Activated CD8-positive, alpha-beta memory T cell treated with anti-CD3 and anti-CD28 coated beads, Interleukin-2, amount 50 U/mL, for 48 hours (primary cell): ENCODE measurements at places on chromosomes 7 and 10.

GRCh38 chr10:9845075-9845474, 1172.6 kb upstream of the CELF2 start:
- DNase-seq: no peak

DNA sequence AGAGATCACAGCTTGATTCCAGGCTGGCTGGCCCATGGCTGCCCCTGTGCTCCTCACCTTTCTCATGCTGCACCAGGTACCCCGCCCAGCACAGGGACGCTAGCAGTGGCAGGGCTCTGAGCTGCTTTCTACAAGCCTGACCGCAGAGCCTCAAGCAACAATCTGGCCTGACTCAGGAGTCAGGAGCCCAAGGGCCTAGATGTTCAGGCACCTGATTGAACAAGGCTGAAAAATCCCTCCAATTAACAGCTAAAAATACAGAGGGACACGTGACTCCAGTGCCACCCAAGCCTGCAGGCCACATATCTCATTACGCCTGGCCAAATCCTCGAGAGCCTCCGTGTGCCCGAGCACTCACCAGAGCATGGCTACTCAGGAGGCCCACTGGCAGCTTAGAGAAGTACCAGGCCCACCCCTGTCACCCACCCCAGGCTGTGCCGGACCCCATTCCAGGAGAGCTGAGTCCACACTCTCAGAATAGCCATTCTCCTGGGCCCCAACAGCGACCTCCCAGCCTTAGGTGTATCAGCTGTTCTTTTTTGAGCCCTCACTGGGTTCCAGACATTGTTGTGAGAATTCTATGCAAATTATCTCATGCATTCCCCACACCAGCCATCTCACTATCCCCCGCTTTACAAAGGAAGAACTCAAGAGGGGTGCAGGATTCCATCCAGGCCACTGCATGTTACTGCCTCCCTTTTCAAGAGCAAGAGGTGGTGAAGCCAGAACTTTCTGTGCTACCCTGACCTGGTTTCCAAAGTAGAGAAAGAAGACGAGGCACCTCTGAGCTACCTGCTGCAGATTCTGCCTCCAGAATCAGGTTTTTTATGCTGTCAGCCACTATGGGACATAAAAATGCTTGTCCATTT, 98.3 kb downstream of the COL13A1 start:
- DNase-seq: no peak

GRCh38 chr10:44733501-44734488, 177.3 kb upstream of the TMEM72 start:
- DNase-seq: no peak

DNA sequence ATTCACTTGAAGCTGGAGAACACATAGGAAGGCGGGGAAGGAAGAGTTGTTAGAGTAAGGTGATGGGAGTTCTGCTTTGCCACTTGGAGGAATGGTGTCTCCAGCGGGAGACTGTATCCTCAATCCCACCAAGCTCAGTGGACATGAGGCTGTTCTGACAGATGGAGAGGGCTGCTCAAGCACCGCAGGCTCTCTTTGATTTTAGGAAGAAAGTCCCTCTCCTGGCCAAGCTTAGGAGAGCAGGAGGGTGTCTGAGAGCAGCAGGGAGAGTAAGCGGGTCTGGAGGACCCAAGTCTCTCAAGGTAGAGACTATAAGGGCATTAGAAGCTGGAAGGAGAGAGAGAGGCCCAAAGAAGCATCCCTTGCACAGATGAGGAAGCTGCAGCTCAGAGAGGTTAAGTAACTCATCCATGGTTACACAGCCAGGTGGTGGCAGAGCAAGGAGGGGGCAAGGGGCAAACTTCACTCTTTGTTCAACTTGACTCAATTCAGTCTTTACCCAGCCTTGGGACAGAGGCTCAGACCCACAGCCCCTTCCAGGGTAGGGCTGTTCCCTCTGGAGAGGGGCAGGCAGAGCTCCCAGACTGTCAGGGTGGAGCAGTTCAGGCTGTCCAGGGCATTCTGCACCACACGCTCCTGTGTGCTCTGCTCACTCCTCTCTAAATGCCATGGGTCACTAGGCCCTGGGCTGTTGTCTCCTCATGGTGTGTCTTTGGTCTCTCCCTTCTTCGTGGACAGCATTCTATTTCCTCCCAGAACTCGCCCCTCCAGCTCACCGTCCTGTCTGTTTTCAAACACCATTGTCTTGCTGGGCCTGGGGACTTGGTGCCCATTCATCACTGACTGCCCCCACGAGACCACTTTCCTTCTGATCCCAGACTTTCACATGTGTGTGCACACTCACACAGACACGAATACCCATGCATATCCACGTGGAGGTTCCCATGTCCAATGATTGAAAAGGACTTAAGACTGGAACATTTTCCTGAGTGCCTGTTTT, 8.9 kb downstream of the CHAT start:
- DNase-seq: no peak

DNA sequence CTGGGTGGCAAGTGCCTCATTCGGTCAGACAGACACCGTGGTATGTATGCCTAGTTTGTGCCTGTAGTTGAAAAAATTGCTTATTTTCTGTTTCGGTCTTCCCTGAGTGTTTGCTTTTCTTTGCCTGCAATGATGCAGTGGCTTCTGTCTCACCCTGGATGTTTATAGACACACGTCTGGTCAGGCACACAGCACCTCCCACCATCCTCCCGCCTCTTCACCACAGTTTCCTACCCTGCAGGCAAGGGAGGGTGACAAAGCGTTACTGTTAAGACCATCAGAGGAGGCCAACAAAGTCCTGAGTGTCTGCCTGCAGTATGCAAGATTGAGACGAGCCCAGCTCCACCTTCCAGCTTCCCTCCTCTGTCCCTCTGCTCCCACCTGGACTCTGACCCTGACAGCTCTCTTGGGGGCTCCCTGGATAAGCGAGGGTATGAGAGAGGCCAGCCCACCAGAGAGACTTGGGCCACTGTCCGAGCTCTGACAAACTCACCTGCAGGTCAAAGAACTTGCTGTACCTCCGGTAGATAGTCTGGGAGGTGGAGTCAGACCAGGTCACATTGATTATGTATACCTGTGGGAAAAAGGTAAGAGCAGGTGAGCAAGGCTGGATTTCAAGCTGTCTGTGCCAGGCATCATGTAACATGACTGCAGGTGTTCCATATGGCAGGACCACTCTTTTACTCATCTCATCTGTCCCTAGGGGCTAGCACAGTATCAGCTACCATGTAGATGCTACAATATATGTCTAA, 54.4 kb downstream of the SH3PXD2A start:
- DNase-seq: peak; percentile 59

GRCh38 chr10:11270135-11270857, 252.6 kb downstream of the CELF2 start:
- peak; percentile 87 for DNase-seq

DNA sequence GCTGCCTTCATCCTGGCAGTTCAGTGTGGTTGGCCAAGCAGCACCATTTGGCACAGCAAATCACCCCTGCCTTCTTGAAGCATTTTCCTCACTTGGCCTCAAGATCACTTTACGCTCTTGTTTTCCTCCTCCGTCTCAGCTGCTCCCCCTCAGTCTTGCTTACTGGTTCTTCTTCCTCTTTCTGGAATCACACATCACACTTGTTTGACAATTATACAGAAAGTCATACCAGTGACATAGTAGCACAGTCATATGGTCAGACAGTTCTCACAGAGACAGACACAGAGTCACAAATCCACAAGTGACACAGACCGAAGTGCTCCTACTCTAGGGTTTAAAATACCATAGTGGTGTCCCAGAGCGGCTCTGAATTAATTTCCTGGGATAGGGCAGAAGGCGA, 43.8 kb upstream of the ARL4A start:
- DNase-seq: no peak

DNA sequence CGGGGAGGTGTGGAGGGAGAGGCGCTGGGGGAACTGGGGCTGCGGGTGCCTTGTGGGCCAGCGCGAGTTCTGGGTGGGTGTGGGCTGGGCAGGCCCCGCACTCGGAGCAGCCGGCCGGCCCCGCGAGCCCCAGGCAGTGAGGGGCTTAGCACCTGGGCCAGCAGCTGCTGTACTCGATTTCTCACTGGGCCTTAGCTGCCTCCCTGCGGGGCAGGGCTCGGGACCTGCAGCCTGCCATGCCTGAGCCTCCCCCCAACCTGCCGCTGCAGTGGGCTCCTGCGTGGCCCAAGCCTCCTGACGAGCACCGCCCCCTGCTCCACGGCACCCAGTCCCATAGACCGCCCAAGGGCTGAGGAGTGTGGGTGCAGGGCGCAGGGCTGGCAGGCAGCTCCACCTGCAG, 116.3 kb downstream of the CFTR start:
- no peak for DNase-seq

DNA sequence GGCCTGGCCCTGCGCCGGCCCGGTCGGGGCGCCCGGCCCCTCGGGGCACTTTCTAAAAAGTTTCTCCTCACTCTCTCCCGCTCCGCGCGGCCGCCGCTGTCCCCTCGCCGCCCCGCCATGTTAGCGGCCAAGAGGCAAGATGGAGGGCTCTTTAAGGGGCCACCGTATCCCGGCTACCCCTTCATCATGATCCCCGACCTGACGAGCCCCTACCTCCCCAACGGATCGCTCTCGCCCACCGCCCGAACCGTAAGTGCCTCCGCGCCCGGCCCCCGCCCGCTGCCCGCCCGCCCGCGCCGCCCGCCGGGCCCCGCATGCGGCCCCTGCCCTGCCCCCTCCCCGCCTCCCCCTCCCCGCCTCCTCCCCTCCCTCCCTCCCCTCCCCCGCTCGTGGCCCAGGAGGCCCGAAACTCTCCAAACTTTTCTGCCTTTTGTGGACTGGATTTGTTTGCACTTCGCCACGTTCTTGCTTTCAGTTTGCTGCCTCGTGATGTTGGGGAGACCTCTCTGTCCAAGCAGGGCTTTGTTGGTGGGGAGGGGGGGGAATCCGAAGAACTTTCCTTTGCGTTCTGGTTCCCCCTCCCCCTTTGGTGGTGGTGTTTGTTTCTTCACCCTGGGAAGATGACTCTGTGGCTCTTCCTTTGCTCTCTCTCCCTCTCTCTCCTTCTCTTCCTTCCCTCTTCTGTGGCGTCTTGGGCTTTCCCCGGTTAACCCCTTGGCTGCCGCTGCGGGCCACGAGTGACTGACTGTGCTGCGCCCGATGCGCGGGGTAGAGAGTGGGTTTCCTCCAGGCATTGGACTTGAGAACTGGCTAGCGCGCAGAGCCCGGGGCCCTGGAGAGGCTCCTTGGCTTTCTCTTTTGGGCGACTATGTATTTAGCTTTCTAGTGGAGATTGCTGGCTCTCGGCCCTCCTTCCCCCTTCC, 1.6 kb downstream of the TCF7L2 start:
- peak; percentile 67 for DNase-seq

GRCh38 chr10:128875030-128875744, 591.9 kb upstream of the MGMT start:
- DNase-seq: no peak

DNA sequence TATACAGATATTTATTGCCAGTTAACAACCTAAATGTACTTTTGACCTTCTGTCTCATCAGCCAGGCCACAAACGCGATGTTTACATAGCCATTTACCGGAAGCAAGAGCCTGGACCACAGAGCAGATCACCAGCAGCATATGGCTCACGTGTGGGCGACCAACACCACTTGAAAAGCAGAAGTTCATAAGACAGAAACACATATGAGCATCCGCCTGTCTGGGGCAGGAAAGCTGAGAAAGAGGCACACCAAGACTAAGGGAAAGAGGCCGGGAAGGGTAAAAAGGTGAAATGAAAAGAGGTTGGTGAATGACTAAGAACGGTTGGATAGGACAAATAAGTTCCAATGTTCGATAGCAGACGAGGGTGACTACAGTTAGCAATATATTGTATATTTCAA, 1.3 kb downstream of the ABCB1 start:
- DNase-seq: peak; percentile 59

GRCh38 chr7:8236780-8237407, 25.1 kb downstream of the ICA1 start:
- DNase-seq: no peak

DNA sequence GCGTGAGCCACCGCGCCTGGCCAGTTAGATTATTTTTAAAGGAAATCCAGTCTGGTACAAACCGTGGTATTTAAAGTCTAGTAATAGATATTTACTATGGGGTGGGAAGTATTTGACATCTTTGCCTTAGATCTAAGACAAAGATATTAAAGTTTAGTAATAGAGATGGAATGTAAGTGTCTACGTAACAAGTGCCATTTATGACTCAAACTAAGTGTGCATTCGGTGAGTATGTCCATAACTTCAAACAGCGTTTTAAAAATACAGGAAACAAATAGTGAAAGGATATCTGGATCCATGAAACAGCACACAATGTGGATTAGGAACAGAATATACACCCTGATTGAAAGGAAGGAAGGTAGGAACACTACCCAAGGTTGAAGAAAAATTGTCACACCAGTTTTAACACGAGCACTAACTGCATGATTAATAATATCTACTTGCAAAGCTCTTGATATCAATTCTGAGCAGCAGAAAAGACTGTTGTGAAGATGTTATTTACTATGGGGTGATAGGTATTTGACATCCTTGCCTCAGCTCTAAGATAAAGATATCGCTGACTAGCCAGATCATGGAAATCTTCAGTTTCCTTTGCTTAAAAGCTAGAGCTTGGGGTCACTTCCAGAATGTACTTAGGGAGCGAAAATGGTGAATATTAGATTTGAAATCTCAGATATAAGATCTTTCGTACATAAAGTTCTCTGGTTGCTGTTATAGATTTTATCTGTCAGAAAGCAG, 48.7 kb downstream of the EPC1 start:
- no peak for DNase-seq

GRCh38 chr7:13639396-13639795, 350.1 kb downstream of the ETV1 start:
- no peak for DNase-seq

- no peak for DNase-seq
Measured at GRCh38 chr7:28778786-28779185, 179.3 kb downstream of the TRIL start.

GRCh38 chr10:59470570-59470969, 108.2 kb upstream of the FAM13C start:
- no peak for DNase-seq

GRCh38 chr7:1530946-1531262, 402 bp downstream of the MAFK start:
- no peak for DNase-seq

- DNase-seq: no peak
Measured at GRCh38 chr10:27345455-27345920, 104.9 kb upstream of the ACBD5 start.

DNA sequence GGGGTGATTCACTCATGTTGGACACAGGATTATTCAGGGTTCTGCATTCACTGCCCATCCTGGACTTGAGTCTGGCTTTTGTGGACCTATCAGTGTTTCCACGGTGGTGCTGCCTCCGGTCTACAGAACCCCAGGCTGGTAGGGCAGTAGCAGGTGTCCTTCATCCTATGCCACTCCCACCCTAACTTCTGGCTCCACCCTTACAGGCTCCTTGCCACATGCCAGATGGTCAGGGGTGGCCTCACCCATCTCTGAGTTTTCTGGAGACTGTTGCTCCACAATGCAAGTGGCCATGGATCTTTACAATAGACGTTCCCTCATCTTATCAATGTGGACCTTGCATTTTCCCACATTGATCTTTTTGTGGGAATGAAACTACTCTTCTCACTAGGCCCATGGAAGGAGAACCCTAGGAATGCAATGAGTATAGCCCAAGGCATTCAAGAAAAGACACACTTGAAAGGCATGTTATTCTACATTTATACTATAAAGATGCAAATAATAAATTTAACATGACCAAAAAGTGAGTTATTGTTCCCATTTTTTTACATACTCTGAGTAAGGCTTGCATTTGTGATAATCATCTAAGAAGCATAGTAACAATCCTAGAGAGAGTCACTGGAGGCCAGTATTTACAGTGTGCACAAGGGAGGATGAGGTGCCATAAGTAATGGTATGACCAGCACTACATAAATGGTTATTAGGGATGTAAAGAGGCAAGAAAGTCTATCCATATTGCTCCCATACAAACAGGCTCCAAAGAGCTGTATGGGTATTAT, 57.4 kb upstream of the ADO start:
- DNase-seq: no peak
